ENCODE measurements at places on chromosomes 6 and 20.

- DNase-seq, result no peak
Observed at GRCh38 chr6:39772559-39773273, 19.5 kb upstream of the DAAM2 start.

- peak; percentile 39 for DNase-seq
Observed at GRCh38 chr6:2940010-2940850, 31.1 kb downstream of the SERPINB6 start.

DNA sequence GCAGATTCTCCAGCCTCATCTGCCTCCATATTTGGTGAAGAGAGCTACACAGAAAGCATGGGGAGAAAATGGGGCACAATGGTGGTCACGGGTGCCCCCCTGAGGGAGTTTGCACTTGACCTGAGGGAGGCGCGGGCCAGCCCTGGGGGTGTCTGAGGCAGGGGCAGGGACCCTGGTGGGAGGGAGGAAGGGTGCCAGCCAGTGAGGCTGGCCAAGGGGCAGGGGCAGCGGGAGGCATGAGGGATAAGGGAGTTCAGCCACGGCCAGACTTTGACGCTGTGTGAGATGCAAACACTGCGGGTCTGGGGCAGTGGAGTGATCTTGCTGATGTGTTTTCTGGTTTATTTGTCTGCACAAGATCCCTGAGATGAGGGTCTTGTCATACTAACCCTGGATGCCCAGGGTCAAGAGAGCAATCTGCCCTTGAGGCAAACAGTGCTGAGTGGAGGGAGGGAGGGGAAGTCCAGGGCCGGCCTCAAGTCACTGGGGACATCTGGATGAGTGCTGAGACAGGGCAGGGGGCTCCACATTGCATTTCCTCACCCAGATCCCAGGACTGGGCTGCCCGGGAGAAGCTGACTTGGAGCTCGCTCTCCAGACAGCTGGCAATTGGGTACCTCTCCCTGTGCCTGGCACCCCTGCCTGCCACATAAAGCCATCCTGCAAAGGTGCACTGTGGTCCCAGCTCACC, 8.8 kb upstream of the PCMTD2 start:
- no peak for DNase-seq

- DNase-seq, result no peak
Observed at GRCh38 chr6:84764332-84765049, at the start of gene TBX18. TSS of gene TBX18 (minus strand) at chr6:84764598. CDS start at chr6:84764181, 417 bp downstream.

DNA sequence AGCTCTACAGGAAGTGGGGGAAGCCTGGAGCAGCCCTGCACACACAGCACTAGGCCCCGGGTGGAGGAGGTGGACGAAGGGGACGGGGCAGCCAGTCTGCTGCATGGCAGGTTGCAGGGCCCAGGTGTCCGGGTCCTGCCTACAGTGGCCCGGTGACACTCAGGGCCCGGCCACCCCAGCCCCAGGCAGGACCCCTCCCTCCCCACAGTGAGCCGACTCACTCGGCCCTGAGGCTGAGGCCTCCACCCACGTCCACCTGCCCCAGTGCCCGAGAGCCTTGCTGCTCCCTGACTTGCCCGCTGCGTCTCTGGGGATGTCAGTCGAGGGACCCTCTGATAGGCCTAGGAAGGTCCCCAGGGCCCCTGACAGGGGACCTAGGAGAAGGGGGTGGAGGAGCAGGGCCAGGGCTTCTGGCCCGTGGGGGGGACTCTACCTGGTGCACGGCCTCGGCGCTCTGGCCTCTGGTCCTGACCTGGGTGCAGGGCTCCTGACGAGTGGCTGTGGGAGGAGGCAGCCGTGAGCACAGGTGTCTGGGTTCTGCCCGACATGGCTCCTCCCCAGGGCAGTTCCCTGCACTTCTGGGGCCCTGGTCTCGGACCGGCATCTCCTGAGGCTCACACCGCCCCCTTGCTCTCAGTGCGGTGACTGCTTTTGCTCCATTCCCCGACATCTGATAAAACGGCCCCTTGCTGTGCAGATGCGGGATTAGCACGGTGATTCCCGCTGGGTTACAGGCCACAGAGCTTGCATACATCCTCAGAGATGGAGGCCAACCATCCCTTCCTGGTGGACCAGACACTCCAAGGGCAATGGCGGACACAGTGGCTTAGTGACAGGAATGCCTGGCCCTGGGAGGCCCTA, 20.1 kb downstream of the FRMD1 start:
- no peak for DNase-seq

DNA sequence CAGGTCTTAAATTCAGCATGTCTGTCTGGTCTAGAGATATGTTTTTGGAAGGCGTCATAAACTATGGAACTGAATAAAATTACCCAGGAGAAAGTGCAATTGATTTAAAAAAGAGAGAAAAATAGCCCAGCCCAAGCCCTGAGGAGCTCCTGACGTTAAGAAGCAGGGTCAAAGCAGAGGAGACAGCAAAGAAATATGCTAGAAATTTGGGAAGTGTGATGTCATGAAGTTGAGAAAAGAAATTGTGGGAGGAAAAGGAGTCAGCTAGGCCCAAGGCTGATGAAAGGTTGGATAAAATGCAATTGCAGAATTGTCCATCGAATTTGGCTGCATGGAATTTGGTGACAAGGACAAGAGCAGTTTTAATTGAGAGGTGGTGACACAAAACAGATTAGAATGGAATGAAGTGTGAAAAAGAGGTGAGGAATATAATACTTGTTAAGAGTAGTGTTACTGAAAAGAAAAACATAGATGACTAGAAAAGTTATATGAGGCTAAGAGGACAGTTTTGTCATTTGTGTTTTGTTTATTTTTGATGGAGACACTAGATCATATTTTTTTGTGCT, 381.6 kb downstream of the LAMA2 start:
- no peak for DNase-seq

- no peak for DNase-seq
Observed at GRCh38 chr6:42226645-42227143, 9.0 kb upstream of the MRPS10 start.

- DNase-seq, result no peak
Observed at GRCh38 chr6:4612636-4613171, 163.5 kb upstream of the CDYL start.

GRCh38 chr6:114649298-114649697, 306.5 kb upstream of the HS3ST5 start:
- DNase-seq, result no peak

DNA sequence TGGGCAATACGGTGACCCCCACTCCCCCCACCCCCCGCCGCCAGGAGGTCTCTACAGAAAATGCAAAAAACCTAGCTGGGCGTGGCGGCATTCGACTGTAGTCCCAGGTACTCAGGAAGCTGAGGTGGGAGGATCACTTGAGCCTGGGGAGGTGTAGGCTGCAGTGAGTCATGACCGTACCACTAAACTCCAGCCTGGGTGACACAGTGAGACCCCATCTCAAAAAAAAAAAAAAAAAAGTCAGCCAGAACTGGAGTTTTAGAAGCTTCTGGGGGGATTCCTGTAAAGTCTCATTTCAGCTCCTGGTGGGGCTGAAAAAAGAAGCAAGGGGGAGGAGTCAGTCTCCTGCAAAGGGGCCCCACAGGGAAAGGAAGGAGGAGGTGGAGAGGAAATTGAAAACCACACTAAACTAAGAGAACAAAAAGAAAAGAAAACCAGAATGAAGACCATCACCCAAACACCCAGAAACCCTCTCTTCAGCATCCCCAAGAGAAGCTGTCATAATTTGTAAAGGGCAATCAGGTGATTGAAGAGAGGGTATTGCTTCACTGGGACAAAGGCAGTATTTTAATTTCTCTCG, 50.4 kb downstream of the NOL4L start:
- no peak for DNase-seq

- no peak for DNase-seq
Observed at GRCh38 chr6:113586413-113587077, 270.6 kb upstream of the MARCKS start.

GRCh38 chr20:50408526-50409364, 101.4 kb upstream of the PTPN1 start:
- DNase-seq, result no peak

DNA sequence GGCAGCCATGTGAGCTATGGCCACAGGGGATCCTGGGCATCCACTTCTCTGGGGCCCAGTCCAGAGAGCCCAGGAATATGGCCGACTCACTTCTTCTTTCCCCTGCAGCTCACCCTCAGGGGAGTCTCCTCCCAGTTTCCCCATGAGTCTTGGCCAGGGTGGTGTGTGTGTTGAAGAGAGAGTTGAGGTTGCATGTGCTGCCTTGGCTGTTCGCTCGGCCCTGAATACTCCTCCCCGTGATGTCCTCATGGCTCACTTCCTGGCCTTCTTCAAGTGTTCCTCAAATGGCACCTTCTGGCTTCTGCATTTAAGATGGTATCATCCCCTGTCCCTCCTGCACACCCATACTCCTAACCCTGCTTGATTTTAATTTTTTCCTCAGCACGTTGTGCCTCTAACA, 3.2 kb upstream of the TREML1 start:
- no peak for DNase-seq

- no peak for DNase-seq
Observed at GRCh38 chr6:161091972-161092701, 100.6 kb downstream of the MAP3K4 start.

- DNase-seq, result no peak
Observed at GRCh38 chr6:15396808-15397207, 150.9 kb downstream of the JARID2 start.

- no peak for DNase-seq
Observed at GRCh38 chr6:22248513-22249308, 48.1 kb downstream of the PRL start.

DNA sequence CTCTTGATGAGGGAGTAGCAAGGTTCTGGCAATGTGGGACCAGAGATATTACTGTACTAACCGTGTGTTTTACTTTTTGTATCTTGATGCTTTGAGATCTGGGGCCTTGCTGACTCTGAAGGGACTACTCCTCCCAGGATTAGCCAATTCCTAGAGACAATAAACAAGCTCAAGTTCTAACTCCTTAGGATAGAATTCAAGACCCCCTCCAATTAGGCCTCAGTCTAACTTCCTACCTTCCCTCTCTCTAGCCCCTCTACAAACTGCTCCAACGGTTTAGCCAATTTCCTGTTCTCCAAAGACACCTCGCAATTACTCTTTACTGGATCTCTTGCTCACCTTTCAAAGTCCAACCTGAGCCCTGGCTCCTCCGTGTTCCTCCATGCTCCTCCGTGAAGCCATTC, 158.7 kb upstream of the JARID2 start:
- no peak for DNase-seq

- no peak for DNase-seq
Observed at GRCh38 chr6:157631412-157631811, 191.6 kb upstream of the SNX9 start.

- DNase-seq, result no peak
Observed at GRCh38 chr20:54067606-54068174, 2.7 kb downstream of the BCAS1 start.

- no peak for DNase-seq
Observed at GRCh38 chr6:159119791-159120190, 49.4 kb upstream of the FNDC1 start.

DNA sequence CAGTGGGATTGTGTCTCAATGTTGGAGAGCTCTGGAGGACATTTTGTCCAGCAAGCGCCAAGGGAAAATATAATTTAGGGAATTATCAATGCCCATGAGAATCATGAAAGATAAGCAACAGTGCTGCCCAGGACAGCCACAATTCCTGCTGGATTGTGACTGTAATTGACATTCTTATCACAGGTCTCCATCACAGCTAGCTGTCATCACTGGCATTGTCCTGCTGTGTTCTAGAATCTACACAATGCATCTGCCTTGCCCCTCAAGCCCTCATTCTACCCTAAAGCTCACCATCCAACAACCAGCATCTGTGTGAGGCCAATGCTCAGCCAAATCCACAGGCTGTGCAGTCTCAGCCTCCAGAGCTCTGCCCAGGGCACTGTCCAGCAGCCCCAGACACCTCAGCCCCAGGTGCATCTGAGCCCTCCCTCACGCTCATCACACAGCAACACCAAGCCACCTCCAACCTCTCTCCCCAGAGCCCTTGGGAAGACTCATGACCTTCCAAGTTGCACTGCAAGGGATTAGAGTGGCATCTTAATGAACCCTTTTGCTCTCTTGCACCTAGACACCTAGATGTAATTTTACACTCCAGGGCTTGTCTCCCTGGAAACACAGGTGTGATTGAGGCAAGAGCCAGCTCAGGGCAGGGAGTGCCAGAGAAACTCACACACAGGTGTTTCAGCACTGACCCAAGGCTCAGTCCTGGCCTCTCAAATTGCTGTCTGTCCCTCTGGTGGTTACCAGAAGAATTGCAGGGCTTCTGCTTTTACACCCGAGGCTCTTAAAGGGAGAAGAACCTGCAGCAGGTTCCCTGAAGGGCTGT, 85.2 kb upstream of the PHACTR3 start:
- DNase-seq, result no peak

DNA sequence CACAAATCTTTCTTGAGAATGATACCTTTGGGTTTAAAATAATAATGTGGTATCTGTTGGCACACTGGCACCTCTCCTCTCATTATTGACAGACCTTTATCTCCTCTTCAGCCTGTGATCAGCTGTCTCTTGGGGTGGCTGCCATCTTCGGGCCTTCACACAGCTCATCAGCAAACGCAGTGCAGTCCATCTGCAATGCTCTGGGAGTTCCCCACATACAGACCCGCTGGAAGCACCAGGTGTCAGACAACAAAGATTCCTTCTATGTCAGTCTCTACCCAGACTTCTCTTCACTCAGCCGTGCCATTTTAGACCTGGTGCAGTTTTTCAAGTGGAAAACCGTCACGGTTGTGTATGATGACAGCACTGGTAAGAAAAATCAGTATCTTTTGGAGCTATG, 232.8 kb downstream of the GRIK2 start:
- DNase-seq, result no peak

GRCh38 chr6:159959976-159960384, 8.9 kb upstream of the IGF2R start:
- no peak for DNase-seq

Measured in stimulated activated CD4-positive, alpha-beta T cell treated with anti-CD3 and anti-CD28 coated beads, Interleukin-1b, Interleukin-23, amount 100 ng/mL, for 1 hour (primary cell).